ENCODE measurements at places on chromosomes 3 and 15.

- DNase-seq = no peak
Measured at GRCh38 chr3:8780279-8780678, 10.9 kb upstream of the OXTR start.

GRCh38 chr3:134075568-134075825 is 45.8 kb upstream of the SLCO2A1 start:
- DNase-seq = no peak

- DNase-seq = no peak
Measured at GRCh38 chr15:38144921-38145320, 107.7 kb upstream of the SPRED1 start.

DNA sequence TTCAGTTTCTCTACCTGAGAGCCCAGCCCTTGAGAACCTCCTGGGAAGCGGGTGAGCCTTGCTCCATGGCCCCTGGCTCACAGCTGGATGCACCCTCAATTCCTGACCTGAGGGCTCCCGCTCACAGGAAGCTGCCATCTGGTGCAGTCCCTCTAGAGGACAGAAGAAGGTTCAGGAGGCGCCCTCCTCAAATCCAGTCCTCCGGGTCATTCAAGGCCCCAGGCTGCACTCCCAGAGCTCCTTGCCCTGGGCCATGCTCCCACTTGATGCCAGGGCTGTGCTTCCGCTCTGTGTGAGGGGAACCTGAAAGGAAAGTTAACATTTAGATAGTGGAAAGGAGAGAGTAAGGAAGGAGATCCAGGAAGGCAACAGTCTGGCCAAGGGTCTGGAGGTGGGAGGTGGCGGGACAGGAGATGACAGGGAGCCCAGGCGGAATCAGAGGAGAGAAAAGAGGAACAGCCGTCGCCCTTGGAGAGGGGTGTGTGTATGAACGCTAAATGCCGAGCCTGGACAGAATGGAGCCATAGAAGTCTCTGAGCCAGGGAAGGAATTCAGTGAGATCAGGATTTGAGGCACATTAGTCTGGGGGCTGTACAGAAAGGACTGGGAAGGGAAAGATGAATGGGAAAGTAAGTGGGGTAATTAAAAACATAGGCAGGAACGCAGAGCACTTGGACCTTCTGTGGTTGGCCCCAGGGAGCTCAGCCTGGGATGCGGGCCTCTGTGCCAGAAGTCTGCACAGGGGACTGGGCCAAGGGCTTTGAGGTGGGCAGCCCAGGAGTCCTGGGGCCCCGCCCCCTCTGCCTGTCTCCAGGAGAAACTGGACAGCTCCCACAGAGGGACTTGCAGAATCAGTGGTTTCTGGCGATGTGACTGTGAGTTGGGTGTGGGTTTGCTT is 26.1 kb downstream of the TBC1D21 start:
- DNase-seq = no peak

- no peak for DNase-seq
Measured at GRCh38 chr3:189967254-189967865, 153.3 kb downstream of the P3H2 start.

- peak; percentile 21 for DNase-seq
Measured at GRCh38 chr15:92158426-92158825, 235.3 kb upstream of the ST8SIA2 start.

GRCh38 chr15:29055876-29056275 is 170.1 kb downstream of the APBA2 start:
- DNase-seq = no peak

DNA sequence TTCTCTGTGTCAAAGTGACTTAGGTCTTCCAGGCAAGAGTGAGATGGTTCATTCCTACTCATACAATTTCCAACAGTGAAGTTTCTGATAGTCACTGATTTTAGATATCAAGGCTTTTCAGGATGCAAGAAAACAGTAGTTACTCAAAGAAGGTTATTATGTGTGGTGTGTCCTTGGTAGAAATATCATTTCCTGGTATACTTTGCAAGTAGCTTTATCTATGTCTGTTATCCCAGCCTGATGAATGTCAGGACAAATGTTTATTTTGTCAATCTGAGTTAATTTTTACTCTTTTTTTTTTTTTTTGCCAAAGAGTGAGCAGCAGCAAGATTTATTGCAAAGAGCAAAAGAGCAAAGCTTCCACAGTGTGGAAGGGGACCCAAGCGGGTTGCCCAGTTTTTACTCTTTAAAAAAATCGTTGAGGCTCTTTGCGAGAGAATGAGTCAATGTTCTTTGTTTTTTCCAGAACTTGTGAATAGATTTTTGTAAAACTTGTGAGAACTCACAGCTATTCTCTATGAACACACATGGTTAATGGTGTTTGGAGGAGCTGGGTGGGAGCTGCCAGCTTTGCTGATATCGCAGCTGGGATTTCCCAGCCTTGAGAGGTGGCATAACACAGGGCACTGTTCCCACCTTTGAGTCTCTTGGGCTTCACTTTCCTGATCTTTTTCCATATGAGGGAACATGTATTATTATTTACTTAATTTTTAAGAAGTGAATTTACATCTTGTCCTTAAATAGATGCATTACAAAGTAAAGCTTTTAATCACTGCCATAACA is 51.9 kb downstream of the SV2B start:
- DNase-seq = no peak

- no peak for DNase-seq
Measured at GRCh38 chr15:59371458-59372351, 966 bp downstream of the MYO1E start.

GRCh38 chr3:100783619-100784018 is 74.3 kb downstream of the TFG start:
- no peak for DNase-seq

GRCh38 chr3:30456264-30456663 is 150.1 kb upstream of the TGFBR2 start:
- DNase-seq = no peak

- no peak for DNase-seq
Measured at GRCh38 chr3:19473971-19474580, 325.8 kb downstream of the KCNH8 start.

DNA sequence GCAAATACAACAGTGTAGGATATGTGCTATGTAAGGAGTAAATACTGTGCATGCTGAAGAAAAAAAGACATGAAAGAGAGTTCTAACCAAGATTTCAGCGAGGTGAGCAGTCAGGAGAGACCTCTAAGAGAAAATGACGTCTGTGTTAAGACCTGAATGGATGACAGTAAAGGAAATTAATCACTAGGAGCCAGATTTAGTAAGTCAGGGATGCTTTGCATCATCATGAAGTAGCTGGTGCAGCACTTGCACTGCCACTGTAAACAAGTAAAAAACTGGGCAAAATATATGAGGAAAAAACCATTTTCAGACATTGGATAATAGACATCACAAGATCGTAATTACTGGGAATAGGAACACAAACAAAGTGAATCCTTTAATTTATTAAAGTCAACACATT is 32.6 kb downstream of the RTP4 start:
- DNase-seq = no peak

DNA sequence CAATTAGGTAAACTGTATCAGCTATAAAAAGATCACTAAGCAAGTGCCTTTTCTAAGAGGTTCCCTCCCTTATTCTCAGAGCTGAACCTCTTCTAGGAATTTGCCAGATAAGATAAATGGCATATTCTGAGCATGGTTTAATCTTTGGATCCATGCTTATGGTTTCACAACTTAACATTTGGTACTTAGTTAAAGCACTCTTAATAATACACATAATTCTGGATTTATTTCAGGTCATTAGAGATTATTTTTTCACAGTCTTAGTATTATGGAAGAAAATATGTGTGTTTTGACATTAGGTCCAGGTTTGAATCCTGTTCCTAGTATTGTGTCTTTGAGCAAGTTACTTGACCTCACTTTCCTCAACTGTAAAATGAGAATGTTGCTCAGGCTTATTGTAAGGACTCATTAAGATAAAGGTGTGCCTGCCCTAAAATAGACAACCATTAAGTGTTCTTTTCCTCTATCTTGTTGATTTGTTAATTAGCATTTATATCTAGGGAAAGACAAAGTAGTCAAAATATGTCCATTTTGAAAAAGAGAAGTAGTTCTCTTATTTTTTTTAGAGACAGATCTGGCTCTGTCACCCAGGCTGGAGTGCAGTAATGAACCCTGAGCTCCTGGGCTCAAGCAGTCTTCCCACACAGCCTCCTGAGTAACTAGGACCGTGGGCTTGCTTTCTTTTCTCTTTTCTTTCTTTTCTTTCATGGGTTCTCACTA is 43.4 kb downstream of the TSC22D2 start:
- DNase-seq = no peak

- DNase-seq = peak; percentile 53
Measured at GRCh38 chr3:56783644-56784447, 17.9 kb downstream of the ARHGEF3 start.

- DNase-seq = no peak
Measured at GRCh38 chr3:69116897-69117296, 5.5 kb downstream of the LMOD3 start.

DNA sequence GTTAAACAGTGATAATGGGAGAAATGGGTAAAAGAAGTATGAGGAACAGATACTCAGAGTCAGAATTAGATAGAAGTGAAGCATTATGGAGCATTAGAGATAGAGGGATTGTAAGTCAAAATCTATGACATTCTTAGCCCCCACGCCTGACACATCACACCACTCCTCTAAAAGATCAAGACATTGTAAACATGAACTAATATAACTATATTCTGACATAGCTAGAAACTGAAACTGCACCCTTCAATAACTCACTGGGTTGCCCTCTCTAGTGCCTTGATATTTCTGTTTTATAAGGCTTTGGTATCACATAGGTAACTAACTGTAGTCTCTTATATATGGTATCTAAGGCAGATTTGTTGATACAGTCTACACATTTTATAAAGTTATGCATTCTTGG is 684.3 kb upstream of the DPPA4 start:
- no peak for DNase-seq

- no peak for DNase-seq
Measured at GRCh38 chr3:158802409-158803268, 785 bp downstream of the MFSD1 start.

DNA sequence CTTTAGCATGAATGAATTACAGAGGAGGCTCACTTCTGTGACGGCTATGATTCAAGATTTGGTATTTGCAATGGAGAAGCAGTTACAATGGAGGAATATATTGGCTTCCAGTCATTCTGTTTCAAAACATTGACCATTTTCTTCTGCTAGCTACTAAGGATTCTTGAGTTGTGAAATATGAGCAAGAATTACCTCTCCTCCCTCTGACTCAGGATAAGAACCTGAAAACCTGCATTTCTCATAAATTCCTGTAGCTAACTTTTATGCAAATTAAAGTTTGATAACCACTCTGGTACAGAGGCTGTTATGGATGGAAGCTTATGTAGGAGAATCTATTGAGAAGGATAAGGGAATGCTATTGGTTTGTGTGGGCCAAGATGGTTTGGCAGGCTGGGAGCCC is 84.1 kb upstream of the MYRIP start:
- no peak for DNase-seq

DNA sequence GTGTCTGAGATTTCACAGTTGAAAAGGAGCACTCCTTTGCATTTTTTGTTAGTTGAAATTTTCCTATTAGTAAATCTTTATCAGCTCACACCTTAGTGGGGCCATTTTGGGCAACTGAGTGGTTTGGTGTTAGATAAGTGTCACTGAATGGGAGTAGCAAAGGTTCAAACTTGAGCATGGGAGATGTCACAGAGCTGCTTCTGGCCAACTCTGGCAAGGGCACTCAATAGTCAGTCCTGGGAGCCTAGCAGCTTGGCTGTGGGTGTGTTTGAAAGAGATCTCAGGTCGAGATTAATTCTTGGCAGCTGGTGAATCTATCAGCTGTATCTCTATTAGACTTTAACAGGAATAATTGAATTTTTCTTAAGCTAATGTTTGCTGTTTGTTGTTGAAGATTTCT is 579.3 kb downstream of the EDEM1 start:
- no peak for DNase-seq

GRCh38 chr3:172581757-172582166 is 58.5 kb upstream of the TNFSF10 start:
- DNase-seq = no peak

DNA sequence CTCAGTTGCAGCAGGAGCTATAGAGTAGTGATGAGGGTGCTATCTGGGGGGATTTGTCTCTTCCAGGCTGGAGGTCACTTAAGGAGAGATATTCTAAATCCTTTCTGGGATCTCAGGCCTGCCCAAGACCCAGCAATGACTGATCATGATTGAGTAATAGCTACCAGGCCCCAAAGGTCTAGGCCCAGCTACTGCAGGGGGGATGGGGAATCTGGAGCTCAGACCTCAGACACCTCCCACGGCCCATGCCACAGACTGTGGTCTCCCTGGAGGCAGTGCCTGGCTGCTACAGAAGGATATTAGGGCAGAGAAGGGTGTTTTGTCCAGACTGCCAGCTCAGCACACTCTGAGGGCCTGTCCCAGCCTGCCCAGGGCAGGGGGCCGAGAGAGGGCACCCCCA is 6.9 kb downstream of the SLC38A3 start:
- no peak for DNase-seq

GRCh38 chr15:66827039-66827697 is 125.1 kb downstream of the SMAD6 start:
- no peak for DNase-seq

- no peak for DNase-seq
Measured at GRCh38 chr3:145116769-145117168, 1044.2 kb downstream of the PLOD2 start.

GRCh38 chr3:105580296-105580965 is 213.7 kb downstream of the ALCAM start:
- no peak for DNase-seq

- DNase-seq = no peak
Measured at GRCh38 chr3:189714991-189715961, 84.1 kb downstream of the TP63 start.

DNA sequence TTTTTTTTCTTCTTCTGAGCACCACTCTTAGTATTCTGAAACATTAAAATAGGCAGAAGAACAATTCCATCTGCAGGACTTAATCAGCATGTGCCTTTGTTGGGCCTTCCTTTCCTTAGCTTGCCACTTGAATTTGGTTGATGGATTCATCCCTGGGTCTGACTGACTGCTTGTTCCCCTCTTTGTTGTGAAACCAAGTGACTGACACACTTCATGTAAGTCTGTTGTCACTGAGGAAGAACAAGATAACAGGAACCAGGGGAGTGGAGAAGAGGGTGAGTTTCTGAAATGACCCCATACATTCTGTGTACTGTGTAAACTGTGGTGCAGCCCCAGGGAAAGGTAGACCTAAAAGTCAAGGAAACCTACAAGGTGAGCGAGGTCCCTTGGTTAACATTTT is 188.7 kb upstream of the TBC1D5 start:
- no peak for DNase-seq

DNA sequence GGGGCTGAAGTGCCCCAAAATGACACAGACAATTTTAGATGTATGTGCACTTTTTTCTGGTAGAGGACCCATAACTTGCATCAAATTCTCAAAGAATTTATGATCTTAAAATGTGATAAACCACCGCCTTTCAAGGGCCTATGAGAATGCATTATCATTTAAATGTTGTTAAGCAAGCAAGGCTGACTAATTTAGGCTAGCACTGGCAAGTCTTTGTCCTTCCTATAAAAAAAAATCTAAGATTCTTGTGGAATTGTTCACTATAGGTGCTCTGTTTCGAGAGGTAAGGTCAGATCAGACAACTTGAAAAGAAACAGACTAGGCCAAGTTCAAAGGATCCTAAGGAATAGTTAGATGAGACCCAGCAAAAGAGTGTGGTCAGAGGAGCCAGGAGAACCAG is 128.9 kb upstream of the PHLDB2 start:
- no peak for DNase-seq
